Thoracic aorta (tissue), 2 donors: ENCODE measurements at places on chromosomes 4 and X. TPM values are rescaled to one million over a fixed set of nuclear protein-coding genes. Genes with fewer than 3 reads are reported as not detected.
A peak's percentile ranks its signal among the peaks of the same experiment; 100 is the strongest.

The CABS1 gene
- not detected for total RNA-seq

The GTPBP6 gene
- 32.6 TPM for total RNA-seq

The POLA1 gene
- 11.6 TPM for total RNA-seq

The ITIH6 gene
- total RNA-seq, result not detected

The BMPR1B gene
- 19.5 TPM for total RNA-seq

The CLCN4 gene
- 3.5 TPM for total RNA-seq

The SYNPO2 gene
- total RNA-seq, result 264 TPM

The SPANXN4 gene
- total RNA-seq, result not detected

GRCh38 chrX:9510366-9510765, 45.5 kb downstream of the TBL1X start:
- H3K27ac ChIP-seq, result no peak overlapping the region
- no peak for DNase-seq
- no peaks in the 10 kb centered on the region for H3K4me1 ChIP-seq
- no peaks in the 10 kb centered on the region for H3K27me3 ChIP-seq
- H3K36me3 ChIP-seq, result no peaks in the 10 kb centered on the region

DNA sequence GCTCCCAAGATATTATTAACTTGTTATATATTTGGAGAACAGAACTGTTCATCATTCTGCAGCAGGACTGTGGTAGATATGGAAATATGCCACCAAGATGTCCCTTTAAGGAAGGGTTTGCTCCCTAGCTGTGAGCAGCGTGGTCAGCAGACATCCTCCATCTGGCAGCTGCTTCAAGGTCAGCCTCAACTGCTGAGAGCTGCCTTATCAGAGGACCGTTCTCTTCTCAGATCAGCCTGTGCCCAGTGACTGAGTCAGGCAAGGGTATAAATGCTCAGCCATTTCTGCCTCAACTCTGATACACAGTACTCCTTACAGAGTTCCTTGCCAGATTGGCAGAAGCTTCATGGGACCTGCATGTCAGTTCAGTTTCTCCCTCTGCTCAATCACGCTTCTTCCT, 63.4 kb upstream of the MAGEB2 start:
- no peak overlapping the region for H3K27ac ChIP-seq
- no peak for DNase-seq
- H3K36me3 ChIP-seq, result no peaks in the 10 kb centered on the region
- H3K27me3 ChIP-seq, result no peaks in the 10 kb centered on the region
- no peak overlapping the region for H3K4me3 ChIP-seq

- no peak overlapping the region for H3K4me3 ChIP-seq
- no peaks in the 10 kb centered on the region for H3K4me1 ChIP-seq
- peaks cover 3% of the 10 kb centered on the region for H3K36me3 ChIP-seq
These were observed 15.7 kb downstream of the SPCS3 start for GRCh38 chr4:176335421-176335820.

GRCh38 chr4:184785813-184786212, 40.0 kb downstream of the ACSL1 start:
- no peaks in the 10 kb centered on the region for H3K27me3 ChIP-seq
- no peak overlapping the region for H3K27ac ChIP-seq
- H3K4me3 ChIP-seq, result no peak overlapping the region
- no peaks in the 10 kb centered on the region for H3K4me1 ChIP-seq

- H3K27ac ChIP-seq, result peak overlapping the region; percentile 94
- peaks cover 31% of the 10 kb centered on the region for H3K4me1 ChIP-seq
- no peaks in the 10 kb centered on the region for H3K36me3 ChIP-seq
These were observed 662 bp downstream of the SLAIN2 start for GRCh38 chr4:48341776-48342605.

DNA sequence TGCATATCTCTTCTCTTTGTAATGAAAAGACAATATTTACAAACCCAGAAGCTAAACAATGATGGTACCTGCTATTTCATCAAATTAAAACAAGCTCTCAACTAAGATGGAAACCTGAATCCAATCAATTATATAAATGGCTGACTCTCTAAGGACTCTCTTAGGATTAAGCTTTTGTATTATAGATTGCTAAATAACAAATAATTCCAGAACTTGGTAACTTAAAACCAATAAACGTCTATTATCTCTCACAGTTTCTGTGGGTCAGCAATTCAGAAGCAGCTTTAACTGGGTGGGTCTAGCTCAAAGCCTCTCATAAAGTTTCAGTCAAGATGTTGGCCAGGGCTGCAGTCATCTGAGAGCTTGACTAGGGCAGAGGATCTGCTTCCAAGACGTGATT, 12.4 kb downstream of the PHKA2 start:
- DNase-seq, result no peak
- no peaks in the 10 kb centered on the region for H3K4me1 ChIP-seq
- no peaks in the 10 kb centered on the region for H3K36me3 ChIP-seq
- H3K27ac ChIP-seq, result no peak overlapping the region

GRCh38 chr4:41213625-41214135, 662 bp downstream of the APBB2 start:
- no peaks in the 10 kb centered on the region for H3K36me3 ChIP-seq
- H3K4me1 ChIP-seq, result peaks cover 12% of the 10 kb centered on the region
- DNase-seq, result no peak

- H3K4me1 ChIP-seq, result no peaks in the 10 kb centered on the region
- DNase-seq, result no peak
- H3K27me3 ChIP-seq, result no peaks in the 10 kb centered on the region
- no peak overlapping the region for H3K27ac ChIP-seq
- H3K4me3 ChIP-seq, result no peak overlapping the region
- H3K36me3 ChIP-seq, result no peaks in the 10 kb centered on the region
These were observed 68.8 kb upstream of the PPP1R2C start for GRCh38 chrX:42846741-42847140.

- no peak overlapping the region for H3K27ac ChIP-seq
- no peaks in the 10 kb centered on the region for H3K4me1 ChIP-seq
- H3K4me3 ChIP-seq, result no peak overlapping the region
- DNase-seq, result no peak
These were observed 19.1 kb upstream of the MUC7 start for GRCh38 chr4:70452946-70453345.

GRCh38 chr4:107855723-107856122, 31.0 kb downstream of the SGMS2 start:
- H3K36me3 ChIP-seq, result no peaks in the 10 kb centered on the region
- H3K27ac ChIP-seq, result no peak overlapping the region
- no peak overlapping the region for H3K4me3 ChIP-seq
- DNase-seq, result no peak

- H3K27me3 ChIP-seq, result no peaks in the 10 kb centered on the region
- DNase-seq, result no peak
- no peaks in the 10 kb centered on the region for H3K36me3 ChIP-seq
- H3K4me3 ChIP-seq, result no peak overlapping the region
- H3K4me1 ChIP-seq, result no peaks in the 10 kb centered on the region
These were observed 20.4 kb upstream of the MAPK10 start for GRCh38 chr4:86380181-86380724.

DNA sequence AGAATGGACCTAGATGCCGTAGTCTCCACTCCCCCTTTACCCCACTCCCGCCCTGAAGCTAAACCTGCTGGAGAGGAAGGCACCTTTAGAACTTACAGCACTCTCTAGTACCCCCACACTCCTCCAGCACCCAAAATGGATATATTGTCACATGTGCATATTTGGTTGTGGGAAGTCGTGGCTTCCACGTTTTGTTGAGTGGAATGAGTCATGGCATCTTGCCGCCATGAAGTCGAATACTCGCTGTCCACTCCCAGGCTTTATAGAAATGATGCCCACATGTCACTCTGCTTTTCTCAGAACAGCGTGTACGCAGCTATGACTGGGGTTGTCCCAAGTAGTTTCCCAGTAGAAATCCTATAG, 545 bp downstream of the ABCE1 start:
- H3K4me1 ChIP-seq, result peaks cover 46% of the 10 kb centered on the region
- H3K27ac ChIP-seq, result peak overlapping the region; percentile 80
- peak overlapping the region; percentile 91 for H3K4me3 ChIP-seq
- DNase-seq, result no peak

DNA sequence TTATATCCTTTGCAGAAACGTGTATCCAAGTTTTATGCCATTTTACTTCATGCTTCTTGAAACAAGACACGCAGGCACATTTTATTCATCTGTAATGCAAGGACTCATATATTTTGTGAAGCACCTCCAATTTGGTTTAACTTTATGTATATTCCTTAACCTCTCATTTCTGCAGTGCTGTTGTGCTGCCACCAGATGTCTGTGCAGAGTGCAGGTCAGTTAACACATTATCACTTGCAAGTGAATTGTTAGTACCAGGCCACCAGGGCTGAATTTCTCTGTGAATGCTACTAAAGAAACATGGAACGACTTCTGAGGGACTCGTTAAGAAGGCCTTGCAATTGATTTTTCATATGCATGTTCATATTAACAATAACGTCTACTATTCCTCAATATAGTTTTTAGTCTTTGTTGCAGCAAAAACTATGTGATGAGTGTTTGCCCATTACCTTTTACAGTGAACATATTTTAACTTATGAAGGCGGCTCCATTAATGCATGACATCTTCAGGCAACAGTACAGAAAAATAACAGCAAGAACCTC, 770.3 kb downstream of the NLGN4X start:
- no peak overlapping the region for H3K27ac ChIP-seq
- no peaks in the 10 kb centered on the region for H3K4me1 ChIP-seq

DNA sequence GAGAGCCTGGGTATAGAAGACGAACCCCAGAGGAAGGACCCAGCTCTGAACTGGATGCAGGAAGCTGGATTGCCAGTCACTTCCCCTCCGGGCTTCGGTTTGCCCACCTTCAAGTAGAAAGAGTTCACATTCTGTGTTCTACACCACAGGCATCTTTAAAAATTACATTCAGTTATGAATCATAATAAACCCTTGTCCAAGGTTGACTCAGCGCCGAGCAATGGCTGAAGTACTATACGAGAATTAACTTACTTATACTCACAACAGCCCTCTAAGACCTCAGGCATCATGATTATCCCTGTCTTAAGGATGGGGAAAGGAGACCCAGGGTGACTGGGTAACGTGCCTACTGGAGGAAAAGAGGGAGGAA, 72.5 kb downstream of the EVC2 start:
- no peak for DNase-seq
- H3K4me3 ChIP-seq, result no peak overlapping the region
- H3K36me3 ChIP-seq, result peaks cover 33% of the 10 kb centered on the region
- no peaks in the 10 kb centered on the region for H3K27me3 ChIP-seq

- no peak overlapping the region for H3K4me3 ChIP-seq
- no peaks in the 10 kb centered on the region for H3K36me3 ChIP-seq
- H3K4me1 ChIP-seq, result no peaks in the 10 kb centered on the region
- no peak overlapping the region for H3K27ac ChIP-seq
These were observed 29.9 kb downstream of the XG start for GRCh38 chrX:2781698-2782097.
